Activated naive CD4-positive, alpha-beta T cell treated with Interleukin-2 at 50 U/mL for 16 hours (primary cell): ENCODE measurements at places on chromosomes 7 and 10.

GRCh38 chr10:20986049-20986448 lies 88.9 kb upstream of the NEBL start:
- no peak for DNase-seq

GRCh38 chr10:30915146-30915545 lies 116.5 kb downstream of the ZNF438 start:
- DNase-seq = no peak

DNA sequence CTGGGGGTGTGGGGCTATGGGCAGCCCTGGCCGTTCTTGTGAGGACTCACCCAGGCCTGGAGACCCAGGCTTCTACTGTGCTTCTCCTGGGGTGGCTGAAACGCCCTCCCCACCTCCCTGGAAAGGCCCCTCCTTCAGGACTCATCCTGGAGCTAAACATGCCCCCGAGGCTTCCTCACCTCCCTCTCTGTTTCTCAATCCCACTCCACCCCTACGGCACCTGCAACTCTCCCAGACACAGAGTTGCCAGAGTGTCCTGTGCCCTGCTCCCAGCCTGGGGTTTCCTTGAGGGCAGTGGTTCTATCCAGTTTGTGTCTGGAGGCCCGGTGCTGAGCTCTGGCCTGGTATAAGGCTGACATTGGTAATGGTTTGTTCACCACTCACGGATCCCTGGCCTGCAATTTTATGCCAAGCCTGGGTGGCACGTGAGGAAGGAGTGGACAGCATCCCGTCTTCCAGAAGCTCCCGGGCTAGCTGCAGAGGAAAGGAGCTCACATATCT lies 68.0 kb downstream of the GRID1 start:
- DNase-seq = no peak

- DNase-seq = no peak
These were observed 12.6 kb upstream of the COL1A2 start for GRCh38 chr7:94382132-94382531.

DNA sequence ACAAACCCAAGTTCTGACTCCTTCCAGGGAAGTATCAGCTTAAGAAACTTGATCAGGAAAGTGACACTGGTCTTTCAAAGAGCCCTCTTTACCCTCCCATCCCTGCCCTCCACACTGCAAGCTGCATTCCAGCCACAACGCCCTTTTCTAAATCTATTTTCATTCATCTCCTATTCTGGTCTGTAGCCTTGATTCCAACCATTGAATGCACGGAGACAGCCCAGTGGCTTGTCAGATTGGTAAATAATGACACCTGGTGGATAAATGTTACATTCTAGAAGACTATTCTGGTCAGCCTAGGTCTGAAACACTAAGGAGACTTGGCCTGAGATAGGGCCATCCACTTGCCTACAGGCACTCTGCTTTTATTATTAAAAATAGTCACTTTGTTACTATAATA lies 20.9 kb downstream of the MORN4 start:
- DNase-seq = no peak

GRCh38 chr7:85595750-85596178 lies 408.9 kb upstream of the SEMA3D start:
- no peak for DNase-seq

DNA sequence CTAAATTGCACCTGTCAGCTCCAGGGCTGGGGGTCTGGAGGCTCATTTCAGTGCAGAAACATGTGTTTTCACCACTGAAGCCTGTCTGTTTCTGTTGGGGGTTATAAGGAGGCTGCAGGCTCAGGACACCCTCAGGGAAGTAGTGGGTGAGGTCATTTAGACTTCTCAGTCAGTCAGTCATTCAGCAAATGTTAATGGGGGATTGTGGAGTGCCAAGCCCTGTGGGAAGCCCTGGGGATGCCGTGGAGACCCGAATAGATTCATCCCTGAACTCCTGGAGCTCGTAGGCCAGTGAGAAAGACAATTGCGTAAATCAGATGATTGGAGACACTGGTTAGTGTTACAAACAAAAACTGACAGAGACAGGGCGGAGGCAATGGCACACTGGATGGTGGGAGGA lies 19.2 kb downstream of the LHPP start:
- no peak for DNase-seq

GRCh38 chr10:127485153-127485857 lies 63.8 kb upstream of the NPS start:
- DNase-seq = no peak

DNA sequence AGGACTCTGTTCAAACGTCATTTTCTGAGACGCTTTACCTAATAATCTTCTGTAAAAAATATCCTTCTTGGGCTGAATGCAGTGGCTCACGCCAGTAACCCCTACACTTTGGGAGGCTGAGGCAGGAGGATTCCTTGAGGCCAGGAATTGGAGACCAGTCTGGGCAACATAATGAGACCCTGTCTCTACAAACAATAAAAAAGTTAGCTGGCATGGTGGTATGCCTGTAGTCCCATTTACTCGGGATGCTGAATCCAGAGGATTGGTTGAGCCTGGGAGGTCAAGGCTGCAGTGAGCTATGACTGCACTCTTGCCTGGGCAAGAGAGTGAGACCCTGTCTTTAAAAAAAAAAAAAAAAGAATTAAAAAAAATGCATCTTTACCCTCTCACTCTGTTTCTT lies 5.1 kb downstream of the STAM start:
- DNase-seq = no peak

GRCh38 chr7:4655311-4655710 lies 26.8 kb upstream of the FOXK1 start:
- no peak for DNase-seq

DNA sequence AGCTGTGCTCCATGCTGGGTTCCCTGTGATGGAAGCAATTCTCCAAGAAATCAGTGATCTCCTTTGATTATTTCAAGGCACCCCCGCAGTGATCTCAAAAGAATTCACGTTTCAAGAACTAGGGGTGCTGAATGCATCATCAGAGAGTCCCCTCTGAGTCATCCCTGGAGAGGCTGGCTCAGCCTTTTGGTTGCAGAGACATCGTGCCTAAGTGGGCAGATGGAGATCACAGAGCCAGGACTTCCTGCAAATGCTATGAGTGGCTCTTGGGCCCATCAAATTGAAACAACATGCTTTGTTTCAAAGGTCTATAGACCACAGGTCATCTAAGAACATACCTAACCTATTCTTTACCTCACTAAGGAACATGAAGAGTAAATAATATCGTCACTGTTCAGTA lies 41.5 kb upstream of the PLEKHA1 start:
- no peak for DNase-seq

- DNase-seq = no peak
These were observed 751 bp downstream of the PAX2 start for GRCh38 chr10:100745882-100746783.

DNA sequence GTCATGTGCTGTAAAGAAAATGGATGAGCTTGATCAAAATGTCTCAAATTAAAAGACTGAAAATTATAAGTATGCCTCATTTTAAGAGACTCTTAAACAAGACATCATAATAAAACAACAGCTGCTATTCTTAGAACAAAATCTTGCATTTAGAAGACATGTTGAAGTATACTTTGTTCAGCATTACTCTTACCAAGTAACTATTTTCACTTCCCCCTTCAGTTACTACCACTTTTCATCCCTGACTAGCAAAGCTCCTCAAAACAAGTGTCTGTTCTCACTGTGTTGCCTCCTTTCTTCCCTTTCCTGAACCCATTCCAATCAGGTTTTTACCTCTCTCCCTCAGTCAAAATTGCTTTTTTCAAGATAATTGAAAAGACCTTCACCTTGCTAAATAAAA lies 31.6 kb downstream of the ELAPOR2 start:
- DNase-seq = no peak

- no peak for DNase-seq
These were observed at the start of gene LIPN for GRCh38 chr10:88759366-88760101. Gene LIPN, plus strand, starts transcription at chr10:88760020. Its CDS starts 1,386 bp downstream, at chr10:88761406.
